CD4-positive, CD25-positive, alpha-beta regulatory T cell (primary cell): ENCODE measurements at places on chromosomes 12 and 14.

GRCh38 chr14:55125403-55125802 is 3.6 kb upstream of the LGALS3 start:
- peaks cover 29% of the 10 kb centered on the region for H3K4me1 ChIP-seq
- no peak overlapping the region for H3K4me3 ChIP-seq
- DNase-seq = no peak
- H3K36me3 ChIP-seq = no peaks in the 10 kb centered on the region

DNA sequence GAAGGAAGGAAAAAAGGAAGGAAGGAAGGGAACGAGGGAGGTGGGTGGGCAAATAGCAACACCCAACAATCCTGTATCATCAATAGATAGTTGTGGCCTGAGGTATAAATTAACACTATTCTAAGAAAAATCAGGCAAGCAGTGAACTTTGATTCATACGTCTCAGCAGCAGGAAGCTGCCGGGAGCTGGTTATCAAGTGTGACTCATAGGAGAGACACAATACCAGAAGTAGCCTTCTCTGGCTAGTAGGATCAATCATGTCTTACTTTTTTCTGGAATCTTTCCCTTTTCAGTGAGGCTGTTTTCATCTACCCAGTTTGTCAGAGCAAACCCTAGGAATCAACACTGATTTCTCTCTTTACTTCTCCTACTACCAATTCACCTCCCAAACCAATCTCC is 780.5 kb downstream of the NRXN3 start:
- H3K27me3 ChIP-seq = no peaks in the 10 kb centered on the region
- H3K27ac ChIP-seq = no peak overlapping the region
- no peak overlapping the region for H3K4me3 ChIP-seq

- H3K36me3 ChIP-seq = no peaks in the 10 kb centered on the region
- H3K4me3 ChIP-seq = no peak overlapping the region
- H3K4me1 ChIP-seq = peaks cover 21% of the 10 kb centered on the region
- no peak for DNase-seq
Measured at GRCh38 chr12:49847161-49847560, 4.3 kb upstream of the BCDIN3D start.

- H3K36me3 ChIP-seq = no peaks in the 10 kb centered on the region
- H3K4me1 ChIP-seq = peaks cover 58% of the 10 kb centered on the region
- no peak overlapping the region for H3K27ac ChIP-seq
- H3K4me3 ChIP-seq = no peak overlapping the region
Measured at GRCh38 chr12:49345825-49346658, 646 bp upstream of the DNAJC22 start.

- DNase-seq = no peak
- no peaks in the 10 kb centered on the region for H3K27me3 ChIP-seq
- no peak overlapping the region for H3K27ac ChIP-seq
Measured at GRCh38 chr14:71135911-71136310, 228.7 kb downstream of the PCNX1 start.

DNA sequence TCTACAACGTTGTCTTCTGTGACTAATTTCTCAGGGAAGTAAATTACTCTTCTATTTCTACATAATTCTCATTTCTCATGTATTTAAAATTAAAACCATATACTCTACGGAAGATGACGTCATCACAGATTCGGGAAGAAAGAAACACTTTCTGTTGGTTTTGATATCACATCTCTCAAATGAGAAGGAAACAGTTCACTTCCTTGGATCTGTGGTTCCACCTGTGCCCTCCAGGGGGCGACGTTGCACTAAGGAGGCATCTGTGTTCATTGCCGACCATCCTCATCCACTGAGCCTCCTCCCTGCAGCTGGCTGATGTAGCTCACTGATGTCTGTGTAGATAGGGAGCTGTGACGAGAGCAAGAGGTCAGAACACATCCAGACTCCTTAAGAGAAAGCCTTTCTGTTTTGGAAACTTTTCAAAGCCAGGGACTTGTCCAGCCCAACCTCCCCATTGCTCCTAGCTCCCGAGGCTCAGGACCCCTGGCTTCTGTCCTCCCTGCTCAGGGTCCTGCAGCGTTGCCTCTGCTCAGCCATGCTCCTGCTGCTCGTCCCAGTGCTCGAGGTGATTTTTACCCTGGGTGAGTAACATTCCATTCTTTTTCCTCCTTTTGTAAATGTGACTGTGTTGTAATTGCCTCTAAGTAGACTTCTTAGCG is 172.7 kb upstream of the OR4E1 start:
- H3K27me3 ChIP-seq = peaks cover 8% of the 10 kb centered on the region
- H3K27ac ChIP-seq = peak overlapping the region; percentile 47
- H3K36me3 ChIP-seq = no peaks in the 10 kb centered on the region

DNA sequence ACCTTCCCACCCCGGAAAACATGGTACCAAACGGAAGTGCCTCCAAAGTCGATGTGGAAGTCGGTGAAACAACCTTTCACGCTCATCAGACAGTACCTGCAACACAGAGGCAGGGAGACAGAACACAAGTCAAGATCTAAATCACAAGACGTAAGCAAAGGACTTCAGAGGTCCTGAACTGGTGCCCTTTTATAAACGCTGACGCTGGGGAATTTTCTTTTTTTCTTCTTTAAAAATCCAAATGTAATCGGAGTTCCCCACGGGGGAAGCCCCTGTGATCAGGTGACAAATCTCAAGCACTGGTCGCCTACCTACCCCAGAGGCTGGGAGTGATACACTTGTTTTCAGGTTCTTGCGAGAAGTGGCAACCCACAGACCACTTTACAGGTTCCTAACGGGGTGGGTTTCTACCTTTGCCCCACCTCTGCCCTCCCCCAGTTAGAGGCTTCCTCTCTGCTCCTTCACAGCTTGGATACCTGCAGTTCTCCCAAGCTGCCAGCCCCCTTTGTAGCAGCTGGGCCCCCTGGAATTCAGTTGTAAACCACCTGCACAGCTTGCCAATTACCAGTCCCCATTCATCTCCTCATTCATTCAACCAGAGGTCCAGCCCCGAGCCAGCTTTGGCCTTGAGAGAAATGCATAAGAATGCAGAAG is 46.2 kb downstream of the KDM2B start:
- peaks cover 12% of the 10 kb centered on the region for H3K36me3 ChIP-seq
- peak overlapping the region; percentile 93 for H3K27ac ChIP-seq
- no peaks in the 10 kb centered on the region for H3K27me3 ChIP-seq
- peaks cover 59% of the 10 kb centered on the region for H3K4me1 ChIP-seq
- DNase-seq = peak; percentile 77

GRCh38 chr14:94686511-94687160 is 74.4 kb downstream of the SERPINA3 start:
- DNase-seq = no peak
- no peaks in the 10 kb centered on the region for H3K27me3 ChIP-seq
- H3K4me3 ChIP-seq = no peak overlapping the region
- no peaks in the 10 kb centered on the region for H3K36me3 ChIP-seq
- H3K27ac ChIP-seq = no peak overlapping the region

GRCh38 chr12:6788972-6789924 is at the start of gene CD4:
Gene CD4, plus strand, starts transcription at chr12:6789528. Its CDS starts 10,611 bp downstream, at chr12:6800139.
- H3K27me3 ChIP-seq = no peaks in the 10 kb centered on the region
- H3K4me1 ChIP-seq = peaks cover 66% of the 10 kb centered on the region
- peak within 1 kb of the TSS; percentile 96 for H3K4me3 ChIP-seq
- H3K27ac ChIP-seq = peak within 1 kb of the TSS; percentile 84
- no peaks in the 10 kb centered on the region for H3K36me3 ChIP-seq

- H3K36me3 ChIP-seq = no peaks in the 10 kb centered on the region
- no peak overlapping the region for H3K27ac ChIP-seq
- H3K27me3 ChIP-seq = no peaks in the 10 kb centered on the region
- no peak overlapping the region for H3K4me3 ChIP-seq
- DNase-seq = peak; percentile 20
Measured at GRCh38 chr12:80269803-80270552, 170.6 kb downstream of the OTOGL start.

DNA sequence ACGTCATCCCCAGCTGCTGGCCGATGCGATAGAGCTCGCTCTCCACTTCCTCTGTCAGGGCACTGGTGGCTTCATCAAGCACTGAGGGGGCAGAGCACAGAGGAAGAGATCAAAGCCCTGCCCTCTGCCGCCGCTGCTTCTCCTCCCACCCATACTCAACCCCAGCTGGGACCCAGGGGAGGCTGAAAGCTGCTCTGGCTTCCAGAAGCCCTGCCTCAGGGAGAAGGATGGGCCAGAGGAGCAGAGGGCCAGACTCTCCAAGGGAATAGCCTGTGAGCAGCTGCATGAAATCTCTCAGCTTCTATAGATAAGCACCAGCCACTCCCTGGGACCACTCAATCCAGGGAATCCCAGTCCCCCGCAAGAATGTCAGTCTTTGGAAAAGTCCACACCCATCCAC is 16.0 kb downstream of the ABCD4 start:
- H3K27ac ChIP-seq = no peak overlapping the region
- H3K4me1 ChIP-seq = no peaks in the 10 kb centered on the region
- H3K4me3 ChIP-seq = no peak overlapping the region
- H3K36me3 ChIP-seq = peaks cover 75% of the 10 kb centered on the region
- no peak for DNase-seq

DNA sequence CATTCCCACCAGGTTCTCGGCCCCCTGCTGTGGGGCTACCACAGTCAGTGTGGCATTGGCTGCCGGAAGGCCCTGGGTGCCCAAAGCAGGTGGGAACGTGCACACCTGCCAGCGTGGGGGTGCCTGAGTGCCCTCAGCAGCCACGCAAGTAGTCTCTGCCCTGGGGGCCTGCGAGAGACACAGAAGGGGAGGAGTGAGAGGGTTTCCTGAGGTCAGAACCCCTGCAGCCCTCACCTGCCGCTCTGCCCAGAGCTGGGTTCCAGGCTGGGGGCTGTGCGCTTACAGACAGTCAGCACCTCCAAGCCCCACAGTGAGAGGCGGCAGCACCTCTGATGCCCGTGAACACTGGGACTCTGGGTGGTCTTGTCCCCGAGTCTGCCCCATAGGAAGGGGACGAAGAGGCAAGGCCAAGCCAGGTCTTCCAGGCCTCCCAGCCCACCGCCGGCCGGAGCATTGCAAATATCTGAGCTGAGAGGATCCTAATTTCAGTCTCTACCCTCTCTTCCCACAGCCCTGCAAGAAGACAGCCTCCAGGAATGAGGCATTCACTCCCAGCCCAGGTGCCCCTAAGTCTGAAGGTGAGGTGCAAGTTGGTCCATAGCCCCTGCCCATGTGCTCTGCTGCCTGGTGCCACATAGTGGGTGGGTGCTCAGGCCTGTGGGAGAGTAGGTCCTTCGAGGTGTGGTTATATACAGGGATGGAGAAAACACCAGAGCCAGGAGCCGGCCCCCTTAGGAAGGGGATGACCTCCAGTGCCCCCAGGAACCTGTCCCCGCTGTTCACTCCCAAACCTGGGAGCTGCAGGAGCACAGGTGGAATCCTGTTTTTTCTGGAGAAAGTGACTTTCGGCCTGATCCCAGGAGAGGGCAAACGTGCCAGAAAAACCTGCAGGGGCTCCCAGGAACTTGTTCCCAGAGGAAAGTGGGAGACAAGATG is 291.1 kb upstream of the RTL1 start:
- H3K27me3 ChIP-seq = no peaks in the 10 kb centered on the region
- no peaks in the 10 kb centered on the region for H3K36me3 ChIP-seq
- no peak for DNase-seq

DNA sequence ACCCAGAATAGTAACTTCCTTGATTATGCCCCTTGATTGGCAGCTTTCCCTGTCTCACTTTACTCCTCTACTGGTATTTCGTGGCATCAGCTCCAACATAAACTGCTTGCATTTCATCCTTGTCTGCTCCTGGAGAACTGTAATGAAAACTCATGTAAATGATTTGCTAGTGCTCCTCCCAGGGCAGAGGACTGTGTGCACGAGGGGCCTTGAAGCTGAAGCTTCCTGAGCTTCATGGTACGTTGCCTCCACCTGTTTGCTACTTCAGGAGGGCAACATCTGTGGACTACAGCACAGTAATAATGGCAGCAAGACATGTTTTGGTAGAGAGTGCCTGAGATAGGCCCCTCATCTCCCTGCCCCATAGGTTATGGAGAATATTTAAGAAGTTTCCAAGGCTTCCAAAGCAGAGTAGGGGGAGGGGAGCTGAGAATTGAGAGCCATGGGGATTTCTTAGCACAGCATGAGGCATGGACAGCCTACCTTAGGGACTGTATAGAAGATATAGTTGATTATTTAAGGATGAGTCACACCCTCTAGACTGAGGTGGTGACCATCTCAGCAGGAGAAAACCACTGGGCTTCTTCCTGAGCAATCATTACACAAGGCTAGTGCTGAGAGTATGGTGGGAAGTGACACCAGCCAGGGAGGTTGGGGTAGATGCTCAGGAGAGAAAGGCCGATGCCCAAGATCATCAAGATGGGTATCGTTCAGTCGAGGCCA is 29.5 kb downstream of the CCDC198 start:
- no peaks in the 10 kb centered on the region for H3K4me1 ChIP-seq
- H3K4me3 ChIP-seq = no peak overlapping the region
- no peak for DNase-seq
- no peaks in the 10 kb centered on the region for H3K36me3 ChIP-seq
- no peaks in the 10 kb centered on the region for H3K27me3 ChIP-seq

GRCh38 chr12:27623645-27624044 is 72.6 kb upstream of the REP15 start:
- no peak for DNase-seq
- no peaks in the 10 kb centered on the region for H3K27me3 ChIP-seq
- H3K4me1 ChIP-seq = no peaks in the 10 kb centered on the region
- H3K27ac ChIP-seq = no peak overlapping the region
- no peak overlapping the region for H3K4me3 ChIP-seq

DNA sequence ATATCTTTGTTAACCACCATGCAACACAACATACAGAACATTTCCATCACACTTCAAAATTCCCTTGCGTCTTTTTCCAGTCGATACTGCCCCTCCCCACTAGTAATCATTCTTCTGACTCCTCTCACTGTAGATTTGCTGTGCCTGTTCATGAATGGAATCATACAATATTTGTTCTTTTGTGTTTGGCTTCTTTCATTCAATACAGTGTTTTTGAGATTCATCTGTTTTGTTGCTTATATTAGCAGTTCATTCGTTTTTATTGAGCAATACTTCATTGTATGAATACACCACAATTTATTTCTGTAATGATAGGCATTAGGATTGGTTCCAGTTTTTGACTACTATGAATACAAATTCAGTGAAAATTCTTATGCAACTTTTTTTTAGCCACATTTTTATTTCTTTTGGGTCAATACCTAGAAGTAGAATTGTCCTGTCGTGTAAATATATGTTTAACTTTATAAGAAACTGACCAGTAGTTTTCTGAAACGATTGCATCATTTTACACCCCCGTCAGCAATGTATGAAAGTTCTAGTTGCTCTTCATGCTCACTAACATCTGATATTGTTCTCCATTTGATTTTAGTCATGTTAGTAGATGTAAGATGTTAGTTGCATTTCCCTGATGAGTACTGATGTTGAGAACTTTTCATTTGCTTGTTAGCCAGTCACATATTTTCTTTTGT is 127.5 kb downstream of the TGFB3 start:
- no peak overlapping the region for H3K4me3 ChIP-seq
- no peaks in the 10 kb centered on the region for H3K36me3 ChIP-seq
- H3K27me3 ChIP-seq = no peaks in the 10 kb centered on the region

DNA sequence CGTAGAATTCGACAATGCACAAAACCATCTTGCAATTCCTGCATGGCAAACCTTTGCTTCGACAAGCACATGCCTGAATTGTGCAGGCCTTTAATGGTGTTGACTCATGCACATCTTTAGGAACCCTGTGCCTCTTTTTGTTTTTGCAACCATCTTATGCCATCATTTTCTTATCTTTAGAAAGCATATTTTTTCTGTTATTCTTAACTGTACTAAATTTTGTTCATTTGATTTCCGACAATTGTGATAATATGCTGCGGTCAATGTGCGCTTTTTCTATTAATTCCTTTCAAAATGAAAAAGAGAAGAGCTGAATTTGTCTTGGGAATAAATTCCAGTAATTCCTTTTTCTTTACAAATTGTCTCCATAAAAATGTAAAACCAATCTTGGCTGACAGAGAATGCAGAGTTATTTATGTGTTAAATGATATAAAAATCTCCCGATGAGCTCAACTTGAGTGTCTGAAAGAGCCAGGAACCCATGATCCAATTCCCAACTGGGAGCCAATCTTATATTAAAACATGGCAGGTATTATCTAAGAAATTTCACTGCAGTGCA is 20.1 kb upstream of the CDK17 start:
- no peaks in the 10 kb centered on the region for H3K27me3 ChIP-seq
- H3K36me3 ChIP-seq = no peaks in the 10 kb centered on the region
- peaks cover 7% of the 10 kb centered on the region for H3K4me1 ChIP-seq
- no peak for DNase-seq
